Neuronal stem cell (in vitro differentiated cells): ENCODE measurements at places on chromosomes 7 and 10.

- no peak for DNase-seq
Observed at GRCh38 chr7:100911484-100911883, 15.8 kb upstream of the ACHE start.

DNA sequence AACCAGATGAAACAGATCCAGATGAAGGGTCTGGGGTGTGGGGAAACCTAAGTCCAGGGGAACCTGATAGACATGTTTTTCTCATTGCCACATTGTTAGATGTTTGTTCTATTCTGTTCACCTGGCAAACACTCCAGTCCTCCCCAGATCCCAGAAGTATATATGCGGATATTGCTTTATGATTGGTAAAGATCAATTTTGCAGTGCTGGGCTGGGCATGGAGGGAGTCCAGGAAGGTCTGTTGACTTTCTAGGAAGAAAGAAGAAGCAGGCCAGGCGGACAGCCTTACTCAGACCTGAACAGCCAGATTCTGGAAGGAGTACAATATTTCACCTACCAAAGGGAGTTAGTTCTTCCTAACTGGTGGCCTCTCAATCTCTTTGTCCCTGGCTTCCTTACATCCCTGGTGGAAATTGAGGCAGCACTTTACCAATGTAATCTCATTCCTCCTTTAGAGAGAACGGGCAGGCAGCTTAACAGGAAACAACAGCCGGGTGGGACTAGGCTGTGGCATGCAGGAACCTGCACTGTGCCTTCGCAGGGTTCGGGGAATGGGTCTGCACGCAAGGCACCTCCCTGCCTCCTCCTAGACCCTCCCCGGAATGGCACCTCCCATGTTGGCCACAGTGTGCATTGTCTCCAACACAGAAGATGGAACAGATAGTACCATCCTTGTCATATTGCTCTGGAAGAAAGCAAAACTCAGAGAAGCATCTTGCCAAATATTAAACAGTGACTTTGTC, 930 bp downstream of the GIMAP6 start:
- no peak for DNase-seq

GRCh38 chr10:71809628-71810027, 36.3 kb upstream of the VSIR start:
- no peak for DNase-seq

- no peak for DNase-seq
Observed at GRCh38 chr10:2800178-2800577, 267.2 kb upstream of the PFKP start.

DNA sequence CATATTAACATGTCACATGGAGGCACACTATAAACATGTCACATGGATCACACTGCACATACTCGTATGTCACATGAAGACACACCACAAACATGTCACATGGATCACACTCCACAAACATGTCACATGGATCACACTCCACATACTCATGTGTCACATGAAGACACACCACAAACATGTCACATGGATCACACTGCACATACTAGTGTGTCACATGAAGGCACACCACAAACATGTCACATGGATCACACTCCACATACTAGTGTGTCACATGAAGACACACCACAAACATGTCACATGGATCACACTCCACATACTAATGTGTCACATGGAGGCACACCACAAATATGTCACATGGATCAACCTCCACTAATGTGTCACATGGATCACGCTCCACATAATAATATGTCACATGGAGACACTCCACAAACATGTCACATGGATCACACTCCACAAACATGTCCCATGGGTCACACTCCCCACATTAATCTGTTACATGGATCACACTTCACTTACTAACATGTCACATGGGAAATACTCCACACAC, 195.6 kb upstream of the PFKP start:
- no peak for DNase-seq

GRCh38 chr7:74407958-74408357, 45.7 kb upstream of the GTF2IRD1 start:
- no peak for DNase-seq

GRCh38 chr10:69911613-69912528, 110.2 kb downstream of the COL13A1 start:
- no peak for DNase-seq

DNA sequence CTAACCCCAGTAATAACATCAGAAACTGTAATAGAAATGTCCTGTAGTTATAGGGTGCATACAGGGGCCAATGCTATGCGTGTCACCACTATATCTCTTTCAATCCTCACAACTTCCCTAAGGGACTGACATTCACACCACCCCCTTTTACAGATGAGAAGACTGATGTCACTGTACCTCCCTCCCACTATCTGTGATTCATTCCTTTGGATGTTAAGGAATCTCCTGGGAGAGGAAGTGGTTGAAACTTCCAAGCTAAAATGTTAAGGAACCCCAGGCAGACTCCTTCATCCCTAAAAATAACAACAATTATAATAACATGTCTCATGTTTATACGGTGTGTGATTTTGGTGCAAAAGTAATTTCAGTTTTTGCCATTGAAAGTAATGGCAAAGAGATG, 5.4 kb downstream of the COL13A1 start:
- DNase-seq, result no peak

- DNase-seq, result no peak
Observed at GRCh38 chr7:128895320-128895719, 15.2 kb downstream of the KCP start.

GRCh38 chr10:98205351-98205750, 62.6 kb downstream of the LOXL4 start:
- DNase-seq, result no peak

DNA sequence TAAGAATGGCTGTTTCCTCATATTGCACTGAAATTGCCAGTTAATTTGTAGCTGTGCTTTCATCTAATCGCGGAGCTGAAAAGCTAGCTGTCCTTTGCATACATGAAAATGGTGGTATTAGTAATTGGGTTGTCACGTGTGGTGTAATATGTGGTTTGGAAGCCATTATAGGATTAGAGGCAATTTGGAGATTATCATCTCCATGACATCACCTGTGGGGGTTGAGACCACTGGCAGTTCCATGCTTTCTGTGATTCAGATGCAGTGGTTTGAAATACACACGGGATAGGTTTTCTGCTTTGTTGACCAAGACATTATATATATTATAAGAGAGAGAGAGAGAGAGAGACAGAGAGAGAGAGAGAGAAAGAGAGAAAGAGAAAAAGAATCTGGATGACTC, 180.8 kb downstream of the RAB11FIP2 start:
- no peak for DNase-seq

DNA sequence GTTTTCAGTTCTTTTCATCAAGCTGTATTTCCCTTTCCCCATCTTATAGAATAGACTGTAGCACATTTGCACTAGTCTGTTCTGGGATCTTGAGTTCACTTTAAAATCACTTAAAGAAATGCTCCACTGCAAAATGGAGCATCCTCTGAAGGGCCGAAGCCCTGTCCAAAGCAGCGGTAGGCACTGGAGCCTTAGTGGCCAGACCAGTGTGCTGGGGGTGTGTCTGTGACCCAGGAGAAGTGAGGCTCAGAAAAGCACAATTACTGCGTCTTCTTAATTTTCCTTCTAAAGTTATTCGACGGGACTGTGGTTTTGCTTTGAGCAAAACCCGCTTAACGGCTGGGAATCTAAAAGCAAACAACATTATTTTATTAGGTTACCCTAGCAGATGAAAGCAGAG, 205.7 kb downstream of the SLC25A13 start:
- no peak for DNase-seq

GRCh38 chr10:59279991-59280505, 82.3 kb downstream of the FAM13C start:
- no peak for DNase-seq

- no peak for DNase-seq
Observed at GRCh38 chr7:22969010-22969431, 44.9 kb downstream of the HYCC1 start.

DNA sequence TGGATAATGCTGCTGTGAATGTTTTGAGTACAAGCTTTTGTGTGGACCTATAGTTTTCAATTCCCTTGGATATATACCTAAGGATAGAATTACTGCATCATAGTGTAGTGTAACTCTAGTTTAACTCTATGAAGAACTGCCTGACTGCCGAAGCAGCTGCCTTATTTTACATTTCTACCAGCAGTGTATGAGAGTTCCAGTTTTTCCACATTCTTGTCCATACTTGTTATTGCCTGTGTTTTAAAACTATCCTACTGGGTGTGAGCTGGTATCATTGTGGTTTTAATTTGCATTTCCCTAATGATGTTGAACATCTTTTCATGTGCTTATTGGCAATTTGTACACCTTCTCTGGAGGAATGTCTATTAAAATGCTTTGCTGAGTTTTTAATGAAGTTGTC, 15.7 kb downstream of the SEPTIN7 start:
- DNase-seq, result no peak

GRCh38 chr7:142463401-142463850, 205.6 kb upstream of the PRSS58 start:
- DNase-seq, result no peak

GRCh38 chr10:46514431-46514861, 42.0 kb downstream of the GPRIN2 start:
- DNase-seq, result no peak

- DNase-seq, result no peak
Observed at GRCh38 chr10:86167762-86168128, 198.8 kb downstream of the GRID1 start.

- DNase-seq, result no peak
Observed at GRCh38 chr10:35495521-35496119, 109.5 kb upstream of the GJD4 start.

DNA sequence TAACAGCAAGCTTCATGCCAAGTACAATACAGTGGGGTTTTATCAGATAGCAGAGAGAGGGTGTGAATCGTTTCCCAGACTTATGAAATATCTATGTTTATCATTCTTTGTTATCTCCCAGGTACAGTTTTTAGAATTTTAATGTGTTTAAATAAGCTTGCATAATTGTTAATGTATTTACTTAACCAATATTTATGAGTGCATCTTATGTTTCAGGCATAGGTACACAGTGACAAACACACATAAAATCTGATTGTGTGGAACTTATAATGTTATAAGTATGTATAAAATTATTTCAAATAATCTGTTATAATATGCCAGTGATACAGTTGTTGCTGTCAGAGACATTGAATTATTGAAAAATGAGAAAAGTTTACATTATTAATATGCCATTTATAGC, 1011.4 kb upstream of the C7orf33 start:
- no peak for DNase-seq

DNA sequence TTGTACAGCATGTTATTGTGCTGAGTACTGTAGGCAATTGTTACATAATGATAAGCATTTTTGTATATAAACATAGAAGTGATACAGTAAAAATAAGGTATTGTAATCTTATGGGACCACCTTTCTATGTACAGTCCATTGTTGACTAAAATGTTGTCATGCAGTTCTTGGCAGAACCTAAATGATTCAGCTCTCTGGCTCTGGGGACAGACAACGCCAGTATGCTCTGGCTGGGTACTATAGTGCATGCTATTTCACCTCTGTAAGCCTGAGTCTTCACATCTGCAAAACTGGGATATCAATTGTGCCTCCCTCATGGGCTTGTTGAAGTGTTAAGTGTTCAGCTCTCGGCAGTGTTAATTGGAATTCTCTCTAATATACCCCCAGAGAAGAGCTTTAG, 674.3 kb downstream of the INHBA start:
- no peak for DNase-seq

GRCh38 chr7:98872328-98872924, 2.6 kb upstream of the TMEM130 start:
- DNase-seq, result no peak

- no peak for DNase-seq
Observed at GRCh38 chr10:96850113-96850512, 18.0 kb downstream of the LCOR start.

- DNase-seq, result no peak
Observed at GRCh38 chr7:124124201-124124600, 91.3 kb upstream of the TMEM229A start.
